ENCODE measurements at places on chromosomes 7 and 10.

GRCh38 chr10:117946525-117947070 is 100.1 kb downstream of the RAB11FIP2 start:
- DNase-seq: no peak

DNA sequence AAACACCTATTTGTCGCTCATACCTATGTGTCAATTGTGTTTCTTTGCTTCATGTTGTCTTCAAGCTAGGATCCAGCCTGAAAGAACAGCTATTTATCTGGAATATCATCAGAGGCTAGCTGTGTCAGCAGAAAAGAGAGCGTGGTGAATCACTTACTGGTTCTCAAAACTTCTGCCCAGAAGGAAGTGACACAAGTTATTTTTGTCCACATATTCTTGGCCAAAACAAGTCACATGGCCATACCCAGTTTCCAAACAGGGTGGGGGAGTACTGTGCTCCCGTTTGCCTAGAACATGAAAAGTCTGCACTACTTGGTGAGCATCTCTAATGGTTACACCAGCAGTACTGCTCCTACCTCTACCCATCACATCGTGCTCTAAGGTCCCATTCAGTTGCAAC is 160.9 kb upstream of the CSTF2T start:
- peak; percentile 46 for DNase-seq

GRCh38 chr10:133335246-133336117 is 1.2 kb downstream of the CALY start:
- peak; percentile 76 for DNase-seq

DNA sequence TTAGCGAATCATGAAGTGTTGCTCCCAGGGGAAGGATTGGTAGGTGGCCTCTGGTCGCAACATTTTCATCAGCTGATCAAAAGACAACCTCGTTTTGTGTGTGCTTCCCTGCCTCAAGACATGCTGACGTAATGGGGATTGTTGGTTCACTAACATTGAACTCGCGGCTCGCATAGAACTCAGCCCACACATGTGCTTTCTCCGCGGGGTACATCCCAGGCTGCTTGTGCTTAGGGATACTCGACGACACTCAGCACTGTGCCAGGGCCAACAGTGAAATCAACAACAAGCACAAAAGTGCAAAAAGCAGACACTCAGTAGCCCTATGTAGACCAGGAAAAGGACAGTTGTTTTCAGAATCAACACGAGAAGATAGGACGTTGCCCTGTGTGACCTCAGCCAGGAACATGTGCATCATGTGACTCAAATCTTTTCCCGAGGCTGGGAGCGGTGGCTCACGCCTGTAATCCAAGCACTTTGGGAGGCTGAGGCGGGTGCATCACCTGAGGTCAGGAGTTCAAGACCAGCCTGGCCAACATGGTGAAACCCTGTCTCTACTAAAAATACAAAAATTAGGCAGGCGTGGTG is 20.8 kb downstream of the WIPI2 start:
- DNase-seq: no peak

DNA sequence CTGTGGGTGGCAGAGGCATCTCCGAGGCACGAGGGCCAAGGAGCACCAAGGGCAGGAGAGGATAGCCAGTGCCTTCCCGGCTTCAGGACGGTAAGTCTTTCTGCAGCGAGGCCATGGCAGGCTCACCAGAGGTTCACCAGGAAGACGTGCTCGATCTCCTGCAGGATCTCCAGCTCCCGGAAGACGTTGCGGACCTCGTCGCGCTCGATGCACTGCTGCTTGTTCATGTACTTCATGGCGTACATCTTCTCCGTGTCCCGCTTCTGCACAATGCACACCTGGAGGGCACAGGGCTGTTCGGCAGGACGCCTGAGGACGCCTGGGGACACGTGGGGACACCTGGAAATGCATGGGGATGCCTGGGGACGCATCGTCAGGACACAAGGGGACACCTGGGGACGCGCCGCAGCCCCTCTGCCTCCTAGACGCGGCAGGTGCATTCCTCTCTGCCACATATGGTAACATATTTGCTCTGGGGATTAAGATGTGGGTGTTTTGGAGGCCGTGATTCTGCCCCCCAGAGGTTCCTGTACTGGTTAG is 41.2 kb downstream of the DPYSL4 start:
- DNase-seq: no peak

- DNase-seq: no peak
Observed at GRCh38 chr10:92068900-92069299, 145.3 kb downstream of the BTAF1 start.
